ENCODE measurements at places on chromosomes 13 and 19.

DNA sequence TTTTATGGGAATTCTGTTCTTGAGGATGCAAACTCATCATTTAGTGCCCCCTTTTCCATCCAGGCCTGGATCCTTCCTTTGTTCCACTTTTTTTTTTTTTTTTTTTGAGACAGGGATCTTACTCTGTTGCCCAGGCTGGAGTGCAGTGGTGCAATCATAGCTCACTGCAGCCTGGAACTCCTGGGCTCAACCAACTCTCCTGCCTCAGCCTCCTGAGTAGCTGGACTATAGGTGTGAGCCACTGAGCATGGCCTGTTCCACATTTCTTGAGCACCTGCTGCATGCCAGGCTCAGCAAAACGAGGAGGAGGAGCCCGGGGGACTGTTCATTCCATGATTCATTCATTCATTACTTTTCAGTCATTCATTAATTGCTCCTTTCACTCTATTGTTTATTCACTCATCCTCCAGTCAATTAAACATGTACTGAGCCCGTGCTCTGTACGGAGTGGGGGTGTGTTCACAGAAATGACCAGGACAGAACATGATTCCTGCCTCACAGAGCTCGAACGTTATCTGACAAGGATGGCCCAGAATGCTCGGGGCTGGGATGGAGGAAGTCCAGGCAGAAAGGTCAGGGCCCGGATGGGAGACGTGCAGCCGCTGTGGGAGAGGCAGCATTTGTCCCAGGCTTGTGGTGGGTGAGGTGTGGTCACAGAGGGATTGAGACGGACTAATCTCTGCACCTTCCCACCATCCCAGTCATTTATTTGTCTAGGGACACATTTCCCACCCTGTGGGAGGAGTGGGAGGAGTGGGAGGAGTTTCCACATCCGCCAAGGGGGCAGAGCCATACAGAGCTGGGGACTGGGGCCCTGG is 51.2 kb upstream of the SHKBP1 start:
- no peak for DNase-seq

DNA sequence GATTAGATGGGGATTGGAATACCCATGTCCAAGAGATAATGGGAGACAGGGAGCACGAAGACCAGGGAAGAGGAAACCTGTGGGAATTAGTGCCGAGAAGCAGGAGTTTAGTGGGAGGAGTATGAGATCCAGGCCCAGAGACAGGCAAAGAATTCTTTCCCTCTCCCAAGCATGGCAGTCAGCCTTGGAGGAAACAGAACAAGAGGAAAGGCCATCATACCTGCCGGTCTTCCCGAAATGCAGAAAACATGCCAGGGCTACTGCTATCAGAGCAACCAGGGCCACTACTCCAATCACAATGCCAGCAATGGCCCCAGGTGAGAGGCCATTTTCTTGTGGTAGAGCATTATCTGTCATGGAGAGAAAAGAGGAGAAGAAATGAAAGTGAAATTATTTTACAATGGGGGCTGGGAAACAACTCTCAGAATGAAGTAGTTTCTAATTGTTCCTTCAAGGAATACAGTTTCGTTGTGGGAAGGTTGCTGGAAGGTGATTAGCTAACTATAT is 16.1 kb downstream of the CEACAM1 start:
- DNase-seq, result no peak

DNA sequence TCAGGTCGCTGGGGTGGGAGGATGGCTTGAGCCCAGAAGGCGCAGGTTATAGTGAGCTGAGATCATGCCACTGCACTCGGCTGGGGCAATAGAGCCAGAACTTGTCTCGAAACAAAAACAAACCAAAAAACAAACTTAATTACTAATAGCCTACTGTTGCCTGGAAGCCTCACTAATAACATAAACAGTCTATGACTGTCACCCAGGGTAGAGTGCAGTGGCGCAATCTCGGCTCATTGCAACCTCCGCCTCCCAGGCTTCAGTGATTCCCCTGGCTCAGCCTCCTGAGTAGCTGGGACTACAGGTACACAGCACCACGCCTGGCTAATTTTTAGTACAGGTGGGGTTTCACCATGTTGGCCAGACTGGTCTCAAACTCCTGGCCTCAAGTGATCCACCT is 18.0 kb downstream of the CATSPERD start:
- DNase-seq, result no peak

- DNase-seq, result no peak
Measured at GRCh38 chr19:35373492-35373891, 2.6 kb downstream of the GPR42 start.

DNA sequence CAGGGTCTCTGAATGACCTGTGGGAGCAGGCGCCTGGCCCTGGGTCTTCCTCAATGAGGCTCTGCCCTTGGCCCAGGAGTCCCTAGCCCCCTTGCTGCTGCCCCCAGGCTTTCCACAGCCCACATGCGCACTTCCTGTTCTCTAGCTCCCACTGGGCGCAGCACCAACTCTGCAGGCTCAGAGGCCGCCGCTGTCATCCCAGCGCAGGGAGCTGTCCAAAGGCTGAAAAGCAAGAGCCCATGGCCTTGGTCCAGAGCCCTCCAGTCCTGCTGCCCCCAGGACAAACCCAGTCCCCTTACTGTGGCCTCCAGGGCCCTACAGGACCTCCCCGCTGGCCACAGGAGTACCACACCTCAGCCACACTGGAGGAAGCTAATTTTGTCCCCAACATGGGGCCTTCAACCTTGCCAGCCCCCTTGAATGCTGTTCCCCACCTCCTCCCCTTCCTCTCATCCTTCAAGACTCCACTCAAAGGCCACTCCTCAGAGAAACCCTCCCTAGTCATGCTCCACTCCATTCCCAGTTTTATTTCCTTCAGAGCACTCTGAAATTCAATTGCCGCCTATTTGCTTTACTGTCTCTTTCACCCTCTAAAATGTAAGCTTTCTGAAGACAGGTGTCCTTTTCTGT is 8.0 kb upstream of the POU2F2 start:
- DNase-seq, result no peak

DNA sequence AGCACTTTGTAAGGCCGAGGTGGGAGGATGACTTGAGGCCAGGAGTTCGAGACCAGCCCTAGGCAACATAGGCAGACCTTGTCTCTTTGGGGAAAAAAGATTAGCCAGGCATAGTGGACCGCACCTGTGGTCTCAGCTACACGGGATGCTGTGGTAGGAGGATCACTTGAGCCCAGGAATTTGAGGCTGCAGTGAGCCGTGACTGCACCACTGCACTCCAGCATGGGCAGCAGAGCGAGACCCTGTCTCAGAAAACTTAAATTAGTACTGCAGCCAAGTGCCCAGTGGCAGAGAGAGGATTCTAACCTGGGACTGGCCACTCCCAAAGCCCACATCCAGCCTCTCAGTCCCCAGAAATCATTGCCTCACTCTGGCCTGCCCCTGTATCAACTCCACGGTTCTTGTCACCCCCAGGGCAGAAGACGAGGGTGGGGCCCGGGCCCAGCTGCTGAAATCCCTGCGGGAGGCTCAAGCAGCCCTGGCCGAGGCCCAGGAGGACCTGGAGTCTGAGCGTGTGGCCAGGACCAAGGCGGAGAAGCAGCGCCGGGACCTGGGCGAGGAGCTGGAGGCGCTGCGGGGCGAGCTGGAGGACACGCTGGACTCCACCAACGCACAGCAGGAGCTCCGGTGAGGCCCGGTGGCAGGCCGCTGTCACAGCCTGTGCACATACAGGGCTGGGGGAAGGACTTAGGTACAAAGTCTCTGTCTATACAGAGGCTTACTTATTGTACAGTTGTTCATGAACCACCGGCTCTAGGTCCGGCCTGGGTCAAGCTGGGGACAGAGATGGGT is 53.4 kb downstream of the KCNC3 start:
- DNase-seq, result no peak

- DNase-seq, result no peak
Measured at GRCh38 chr13:27440408-27440807, 10.0 kb downstream of the MTIF3 start.
